ENCODE measurements at places on chromosomes 4 and X. TPM values are rescaled to one million over a fixed set of nuclear protein-coding genes. Genes with fewer than 3 reads are reported as not detected.

Gene MAGED4
- total RNA-seq, result 192 TPM

Gene TBC1D8B
- total RNA-seq, result 4.6 TPM

Gene MAGEE2
- not detected for total RNA-seq

Gene KLHL5
- 11.5 TPM for total RNA-seq

Gene TIMP1
- total RNA-seq, result 5.9 TPM

Gene BRS3
- not detected for total RNA-seq

- DNase-seq, result no peak
Measured at GRCh38 chrX:2692221-2693112, 1.4 kb downstream of the CD99 start.

- no peak for DNase-seq
Measured at GRCh38 chr4:7426525-7427171, 8.1 kb downstream of the PSAPL1 start.

GRCh38 chr4:118801895-118802575, 33.9 kb downstream of the SEC24D start:
- DNase-seq, result no peak

- DNase-seq, result peak; percentile 45
Measured at GRCh38 chr4:139266583-139267257, 13.3 kb downstream of the MGARP start.

- DNase-seq, result no peak
Measured at GRCh38 chr4:97349468-97350186, 793.6 kb downstream of the STPG2 start.

DNA sequence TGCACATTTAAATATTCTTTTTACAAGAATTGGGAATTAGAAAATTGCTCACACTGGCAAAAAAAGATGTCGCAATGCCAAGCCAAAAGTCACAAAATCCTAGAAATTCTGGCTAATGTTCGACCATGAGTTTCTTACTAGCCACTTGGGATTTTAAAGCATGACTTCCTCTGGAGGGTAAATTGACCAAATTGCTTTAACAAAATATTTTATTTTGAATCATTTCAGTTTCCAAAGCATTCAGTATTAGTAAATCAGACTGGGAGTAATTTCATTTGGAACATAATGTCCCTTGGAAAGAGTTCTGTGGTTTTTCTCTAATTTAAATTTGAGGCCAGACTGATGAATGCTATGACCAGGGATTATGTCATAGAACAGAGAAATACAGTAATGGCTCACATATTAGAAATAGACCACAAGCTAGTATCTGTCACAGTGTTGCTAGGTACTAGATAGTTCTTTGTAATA, 7.6 kb upstream of the CXCL5 start:
- no peak for DNase-seq

GRCh38 chrX:69253821-69254220, 88.6 kb upstream of the PJA1 start:
- no peak for DNase-seq

GRCh38 chrX:71859637-71860036, 51.0 kb upstream of the NHSL2 start:
- no peak for DNase-seq

- DNase-seq, result no peak
Measured at GRCh38 chr4:57877047-57877458, 766.9 kb upstream of the IGFBP7 start.

DNA sequence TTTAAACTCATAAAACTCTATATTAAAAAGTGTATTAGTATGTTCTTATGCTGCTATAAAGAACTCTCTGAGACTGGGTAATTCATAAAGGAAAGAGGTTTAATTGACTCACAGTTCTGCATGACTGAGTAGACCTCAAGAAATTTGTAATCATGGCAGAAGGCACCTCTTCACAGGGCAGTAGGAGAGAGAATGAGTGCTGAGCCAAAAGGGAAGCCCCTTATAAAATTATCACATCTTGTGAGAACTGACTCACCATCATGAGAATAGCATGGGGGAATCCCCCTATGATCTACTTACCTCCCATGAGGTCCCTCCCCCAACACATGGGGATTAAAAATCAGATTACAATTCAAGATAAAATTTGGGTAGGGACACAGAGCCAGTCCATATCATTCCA, 463.2 kb downstream of the KLHL13 start:
- no peak for DNase-seq

- no peak for DNase-seq
Measured at GRCh38 chrX:145549496-145549895, 268.1 kb upstream of the SLITRK2 start.

DNA sequence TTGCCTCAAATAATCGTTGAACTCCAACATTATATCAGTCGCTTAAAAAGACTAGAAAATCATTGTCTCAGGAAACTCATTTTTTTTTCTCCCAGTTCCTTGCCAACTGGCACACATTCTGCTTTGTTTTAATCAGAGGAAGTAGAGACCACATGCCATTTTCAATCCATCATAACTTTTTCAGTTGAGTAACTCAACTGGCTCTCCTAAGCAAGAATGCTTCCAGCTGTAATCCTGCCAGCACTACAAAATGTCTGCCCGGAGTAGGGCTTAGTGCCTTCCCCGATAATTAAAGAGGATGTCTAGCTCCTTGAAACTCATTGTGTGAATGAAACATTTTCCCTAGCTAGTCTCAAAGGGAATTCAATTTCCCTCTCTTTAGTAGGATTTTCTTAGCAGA, 33.0 kb downstream of the FREM3 start:
- DNase-seq, result no peak

GRCh38 chr4:80073473-80074008, 512 bp upstream of the ANTXR2 start:
- no peak for DNase-seq
